ENCODE measurements at places on chromosomes 1 and 21.

- no peak for DNase-seq
These were observed 10.7 kb downstream of the ENAH start for GRCh38 chr1:225642177-225642576.

DNA sequence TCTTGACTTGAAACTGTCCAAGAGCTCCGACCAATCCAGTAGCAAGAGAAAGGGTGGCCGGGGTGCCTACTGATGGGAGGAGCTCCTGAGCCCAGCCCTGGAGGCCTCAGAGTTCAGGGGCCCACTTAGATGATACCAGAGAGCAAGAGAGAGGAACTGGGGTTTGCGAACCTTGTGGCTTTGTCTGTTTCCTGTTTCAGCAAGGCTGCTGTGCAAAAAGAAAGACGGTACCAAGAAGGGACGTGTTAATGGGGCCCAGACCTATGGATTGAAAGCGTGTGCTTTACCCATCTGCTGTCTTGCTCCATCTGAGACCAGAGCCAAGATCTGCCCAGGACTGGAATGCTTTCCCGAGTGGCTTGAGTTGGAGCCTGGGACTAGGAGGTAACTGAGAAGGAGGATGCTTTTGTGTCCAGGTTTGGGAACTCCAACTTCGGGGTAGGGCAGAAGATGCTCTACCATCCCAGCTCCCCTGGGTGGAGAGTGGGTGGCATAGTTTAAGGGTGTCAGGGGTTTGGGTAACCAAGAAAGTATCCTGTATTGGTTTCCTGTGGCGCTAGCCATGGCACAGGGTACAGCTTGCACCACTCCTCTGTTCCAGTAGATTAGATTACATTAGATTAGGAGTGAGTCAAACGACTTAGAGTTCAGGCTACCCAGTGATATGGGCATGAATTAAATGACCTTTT lies at the start of gene TRAF3IP3:
Gene TRAF3IP3 (plus strand): TSS at position 128 of the 689 bp plus-strand sequence. CDS start 3,987 bp downstream, outside the sequence.
- DNase-seq = no peak

- no peak for DNase-seq
These were observed 62.7 kb upstream of the RUNX3 start for GRCh38 chr1:24992761-24993211.

DNA sequence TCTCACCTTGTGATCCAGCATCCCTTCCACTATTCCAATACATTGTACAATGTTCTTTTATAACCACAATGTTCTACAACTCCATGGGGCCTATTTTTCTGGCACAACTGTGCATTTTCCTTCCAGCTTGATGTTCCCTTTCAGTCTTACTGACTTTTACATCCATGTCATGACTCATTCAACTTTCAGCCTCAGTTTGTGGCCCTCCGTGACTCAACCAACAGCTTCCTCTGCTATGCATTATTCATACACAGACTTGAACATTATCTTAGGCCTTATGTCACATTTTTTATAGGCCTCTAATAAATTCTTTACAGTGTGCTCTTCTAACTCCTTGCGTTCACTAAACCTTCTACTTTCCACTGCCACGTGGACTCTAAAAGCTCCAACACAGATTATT lies 119.4 kb upstream of the PRMT6 start:
- no peak for DNase-seq

DNA sequence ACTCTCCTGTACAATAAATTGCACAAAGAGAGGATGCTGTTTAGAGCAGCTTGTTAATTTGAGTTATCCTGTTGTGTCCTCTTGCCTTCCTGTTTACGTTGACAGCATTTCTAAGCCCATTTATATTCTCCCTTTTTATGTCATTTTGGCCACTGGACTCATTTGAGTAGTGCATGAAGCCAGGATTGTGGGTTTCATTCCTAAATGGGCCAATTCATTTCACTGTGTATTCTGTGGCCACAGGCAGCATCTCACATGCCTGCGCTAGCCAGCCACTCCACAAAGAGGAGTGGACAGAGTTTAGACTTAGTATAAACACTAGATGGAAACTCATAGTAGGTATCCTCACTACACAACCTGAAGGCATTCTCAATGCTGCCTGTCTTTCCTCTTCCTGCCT lies 73.4 kb downstream of the DTL start:
- no peak for DNase-seq

- no peak for DNase-seq
These were observed 35.4 kb downstream of the RSPH1 start for GRCh38 chr21:42460391-42461184.
